ENCODE measurements at places on chromosomes 7 and 10. TPM values are rescaled to one million over a fixed set of nuclear protein-coding genes. Genes with fewer than 3 reads are reported as not detected.

DNA sequence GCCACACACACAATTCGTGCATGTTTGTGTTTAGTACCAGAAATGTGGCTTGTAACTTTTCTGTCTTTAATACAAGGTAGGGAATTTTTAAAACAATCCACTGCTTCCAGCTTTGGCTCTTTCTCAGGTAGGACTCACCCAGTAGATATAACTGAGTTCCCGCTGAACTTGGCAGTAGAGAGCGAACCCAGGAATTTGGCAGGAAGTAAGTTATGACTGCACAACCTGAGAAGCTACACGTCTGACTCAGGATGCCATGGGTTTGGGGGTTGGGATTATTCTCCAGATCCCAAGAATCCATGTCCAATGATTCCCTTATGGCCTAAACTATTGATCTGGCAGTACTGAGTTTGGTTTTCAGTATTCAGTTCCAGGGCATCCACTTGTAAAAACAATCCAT lies 499.7 kb downstream of the CALN1 start:
- no peak for DNase-seq
- H3K27me3 ChIP-seq = no peaks in the 10 kb centered on the region
- no peak overlapping the region for H3K4me3 ChIP-seq
- H3K27ac ChIP-seq = no peak overlapping the region
- H3K4me1 ChIP-seq = no peaks in the 10 kb centered on the region

DNA sequence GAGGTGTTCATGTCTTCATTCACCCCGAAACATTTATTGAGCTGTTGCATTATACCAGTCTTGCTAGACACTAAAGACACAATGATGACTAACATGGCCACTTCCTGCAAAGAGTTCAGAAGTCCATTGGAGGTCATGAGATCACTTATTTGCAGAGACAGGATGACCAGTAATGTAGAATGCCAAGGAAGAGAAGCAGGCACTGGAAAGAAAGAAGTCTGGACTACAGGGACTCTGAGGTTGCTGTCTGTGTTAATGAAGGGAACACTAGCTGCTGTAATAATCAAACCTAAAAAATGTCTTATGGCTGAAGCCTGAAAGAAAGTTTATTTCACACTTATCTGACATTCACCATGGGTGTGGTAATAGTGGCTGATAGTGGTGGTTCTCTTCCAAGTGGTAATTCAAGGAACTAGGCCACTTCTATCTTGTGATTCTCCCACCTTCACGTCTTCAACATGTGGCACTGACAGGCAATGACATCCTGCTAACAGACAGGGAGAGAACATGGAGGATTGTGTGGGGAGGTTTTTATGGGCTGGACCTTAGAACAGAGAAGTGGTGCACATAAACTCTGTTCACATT lies 89.2 kb upstream of the MKLN1 start:
- H3K27me3 ChIP-seq = no peaks in the 10 kb centered on the region
- no peak overlapping the region for H3K4me3 ChIP-seq
- H3K4me1 ChIP-seq = no peaks in the 10 kb centered on the region
- no peak overlapping the region for H3K27ac ChIP-seq
- no peaks in the 10 kb centered on the region for H3K36me3 ChIP-seq

DNA sequence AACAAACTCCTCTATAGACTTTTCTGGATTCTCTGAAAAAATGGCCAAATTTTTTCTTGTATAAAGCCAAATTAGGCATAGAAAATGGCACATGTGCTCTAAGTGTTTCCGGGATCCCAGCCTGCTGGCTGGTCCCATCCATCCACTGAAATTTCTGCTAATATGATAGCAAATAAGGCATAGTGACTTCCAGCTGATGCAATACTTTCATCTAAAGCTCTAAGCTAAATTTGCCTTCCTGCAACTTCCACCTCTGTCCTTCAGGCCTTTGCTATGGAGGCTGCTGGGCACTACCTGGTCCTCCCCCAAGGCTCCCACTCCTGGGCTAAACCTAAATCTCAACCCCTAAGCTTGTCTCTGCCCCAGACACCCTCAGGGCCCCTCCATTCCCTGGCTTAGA lies 20.5 kb downstream of the MYH16 start:
- no peak overlapping the region for H3K27ac ChIP-seq
- no peaks in the 10 kb centered on the region for H3K4me1 ChIP-seq
- DNase-seq = no peak
- no peaks in the 10 kb centered on the region for H3K36me3 ChIP-seq
- no peaks in the 10 kb centered on the region for H3K27me3 ChIP-seq

The CRYGN gene
- total RNA-seq = not detected

DNA sequence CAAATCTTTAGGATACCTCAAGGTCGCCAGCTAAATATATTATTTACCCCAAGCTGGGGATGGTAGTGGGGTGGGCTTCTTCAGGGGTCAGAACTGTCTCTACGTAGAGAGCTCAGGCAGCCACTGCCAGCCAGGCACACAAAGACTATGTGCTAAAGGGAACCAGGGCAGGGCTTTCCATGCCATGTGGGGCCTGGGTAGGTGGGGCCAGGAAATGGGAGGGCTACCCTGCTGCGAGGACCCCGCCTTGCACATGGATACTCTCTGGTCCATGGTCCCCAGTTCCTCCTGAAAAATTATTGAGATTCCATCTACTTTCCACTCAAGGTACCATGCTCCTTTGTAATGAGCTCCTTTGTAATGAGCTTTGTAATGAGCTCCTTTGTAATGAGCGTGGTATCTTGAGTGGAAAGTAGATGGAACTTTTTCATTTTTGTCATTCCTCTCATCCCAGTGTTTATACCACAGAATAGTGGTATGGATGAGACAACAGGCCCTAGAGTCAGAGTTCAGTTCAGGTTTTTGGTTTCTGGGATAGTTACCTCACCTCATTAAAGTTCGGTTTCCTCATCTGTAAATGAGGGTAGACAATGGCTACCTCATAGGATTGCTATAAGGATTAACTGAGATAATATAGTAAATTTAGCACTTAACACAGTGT lies 5.8 kb downstream of the SYNPO2L start:
- no peaks in the 10 kb centered on the region for H3K4me1 ChIP-seq
- no peak overlapping the region for H3K4me3 ChIP-seq
- no peak for DNase-seq
- no peaks in the 10 kb centered on the region for H3K36me3 ChIP-seq

DNA sequence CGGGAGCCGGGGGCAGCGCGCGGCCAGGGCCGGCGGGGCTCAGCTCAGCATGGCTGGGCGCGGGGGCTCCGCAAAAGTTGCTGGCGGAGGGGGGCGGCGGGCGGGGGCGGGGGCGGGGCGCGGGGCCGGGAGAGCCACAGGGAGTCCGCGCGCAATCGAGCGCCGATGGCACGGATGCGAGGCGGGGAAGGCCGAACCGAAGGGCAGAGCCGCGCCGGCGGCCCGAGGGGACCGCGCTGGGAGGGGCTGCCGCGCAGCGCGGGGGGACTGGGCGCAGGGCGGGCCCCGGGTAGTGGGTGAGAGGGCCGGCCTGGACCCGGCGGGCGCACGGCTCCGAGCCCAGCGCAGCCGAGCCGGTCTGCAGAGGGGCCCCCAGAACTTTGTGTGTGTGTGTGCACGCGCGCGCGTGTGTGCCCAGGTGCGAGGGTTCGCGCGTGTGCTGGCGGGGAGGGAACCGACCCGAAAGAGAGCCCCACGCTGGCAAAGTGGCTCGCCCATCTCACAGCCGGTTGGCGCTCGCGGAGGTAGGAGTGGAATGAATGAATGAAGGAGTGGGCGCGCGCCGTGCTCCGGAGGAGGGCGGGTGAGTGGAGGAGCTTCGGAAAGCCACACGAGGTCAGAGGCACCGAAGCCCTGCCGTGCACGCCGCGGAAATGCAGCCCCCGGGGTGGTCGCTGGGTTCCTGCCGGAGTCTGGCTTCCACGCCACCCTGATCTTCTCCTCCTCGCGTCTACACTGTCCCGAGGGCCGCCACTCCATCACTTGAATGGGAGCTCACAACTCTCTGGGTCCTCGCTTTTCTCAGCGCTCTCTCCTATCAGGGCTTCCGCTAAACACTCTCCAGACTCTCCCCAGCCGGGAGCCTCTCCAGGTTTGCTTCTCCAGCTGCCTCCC lies at the start of gene HIPK2:
Gene HIPK2, minus strand, starts transcription at position 51 of the 894 bp plus-strand sequence. CDS start 375 bp downstream, outside the sequence.
- peak; percentile 78 for DNase-seq
- peak within 1 kb of the TSS; percentile 91 for H3K27ac ChIP-seq
- H3K36me3 ChIP-seq = no peaks in the 10 kb centered on the region
- peak within 1 kb of the TSS; percentile 49 for H3K4me3 ChIP-seq

- no peaks in the 10 kb centered on the region for H3K4me1 ChIP-seq
- H3K27ac ChIP-seq = no peak overlapping the region
- H3K36me3 ChIP-seq = no peaks in the 10 kb centered on the region
- no peaks in the 10 kb centered on the region for H3K27me3 ChIP-seq
These were observed 25.1 kb downstream of the ZNF467 start for GRCh38 chr7:149748076-149748874.

The RNF148 gene
- total RNA-seq = 1.2 TPM

GRCh38 chr7:136339464-136339863 lies 362.3 kb upstream of the MTPN start:
- no peaks in the 10 kb centered on the region for H3K36me3 ChIP-seq
- no peaks in the 10 kb centered on the region for H3K27me3 ChIP-seq
- H3K4me3 ChIP-seq = no peak overlapping the region
- no peak for DNase-seq

- H3K4me3 ChIP-seq = no peak overlapping the region
- no peaks in the 10 kb centered on the region for H3K4me1 ChIP-seq
- H3K27me3 ChIP-seq = no peaks in the 10 kb centered on the region
- DNase-seq = no peak
- H3K27ac ChIP-seq = no peak overlapping the region
- no peaks in the 10 kb centered on the region for H3K36me3 ChIP-seq
These were observed 68.9 kb downstream of the MAD1L1 start for GRCh38 chr7:2163600-2164555.

The ADAMTS14 gene
- not detected for total RNA-seq

The WNT8B gene
- total RNA-seq = 0.18 TPM

The CACNB2 gene
- 4.9 TPM for total RNA-seq

DNA sequence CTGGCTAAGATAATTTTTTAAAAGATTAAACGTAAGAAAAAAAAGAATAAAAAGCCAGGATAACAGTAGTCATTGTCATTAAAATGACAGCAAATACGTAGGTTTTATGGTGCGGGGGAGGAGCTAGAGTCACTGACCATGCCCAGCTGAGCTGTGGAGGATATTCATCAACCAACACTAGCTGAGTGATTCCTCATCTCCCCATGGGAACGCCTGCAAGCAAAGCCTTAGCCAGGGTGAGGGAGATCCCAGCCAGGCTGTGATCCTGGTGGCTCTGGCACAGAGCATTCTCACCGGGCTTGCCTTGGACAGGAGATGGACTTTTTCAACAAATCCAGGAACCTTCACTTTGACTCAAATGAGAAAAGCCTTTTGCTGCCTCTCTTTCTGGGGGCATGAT lies 94.2 kb downstream of the HIP1 start:
- H3K27me3 ChIP-seq = no peaks in the 10 kb centered on the region
- no peak overlapping the region for H3K27ac ChIP-seq
- H3K36me3 ChIP-seq = no peaks in the 10 kb centered on the region
- no peak overlapping the region for H3K4me3 ChIP-seq

DNA sequence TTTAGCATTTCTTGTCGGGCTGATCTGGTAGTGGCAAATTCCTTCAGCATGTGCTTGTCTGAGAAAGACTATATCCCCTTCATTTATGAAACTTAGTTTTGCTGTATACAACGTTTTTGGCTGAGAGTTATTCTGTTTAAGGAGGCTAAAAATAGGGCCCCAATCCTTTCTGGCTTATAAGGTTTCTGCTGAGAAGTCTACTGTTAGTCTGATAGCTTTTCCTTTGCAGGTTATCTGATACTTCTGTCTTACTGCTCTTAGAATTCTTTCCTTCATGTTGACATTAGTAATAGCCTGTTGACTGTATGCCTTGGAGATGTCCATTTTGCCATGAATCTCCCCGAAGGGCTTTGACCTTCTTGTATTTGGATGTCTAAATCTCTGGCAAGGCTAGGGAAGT lies 9.9 kb downstream of the CASP7 start:
- no peak for DNase-seq
- no peak overlapping the region for H3K27ac ChIP-seq
- no peaks in the 10 kb centered on the region for H3K27me3 ChIP-seq
- no peak overlapping the region for H3K4me3 ChIP-seq
- H3K36me3 ChIP-seq = no peaks in the 10 kb centered on the region

GRCh38 chr7:91293136-91293535 lies 28.9 kb downstream of the FZD1 start:
- H3K36me3 ChIP-seq = no peaks in the 10 kb centered on the region
- DNase-seq = no peak
- H3K27me3 ChIP-seq = no peaks in the 10 kb centered on the region
- H3K4me1 ChIP-seq = no peaks in the 10 kb centered on the region

The CALHM3 gene
- 0.56 TPM for total RNA-seq

The LDB3 gene
- 0.14 TPM for total RNA-seq

- H3K4me3 ChIP-seq = no peak overlapping the region
- DNase-seq = no peak
- no peak overlapping the region for H3K27ac ChIP-seq
- no peaks in the 10 kb centered on the region for H3K27me3 ChIP-seq
- no peaks in the 10 kb centered on the region for H3K36me3 ChIP-seq
These were observed 30.3 kb downstream of the HACD1 start for GRCh38 chr10:17586821-17587234.
